Stimulated activated CD8-positive, alpha-beta memory T cell treated with anti-CD3 and anti-CD28 coated beads, Interleukin-15, amount 100 ng/mL, for 48 hours (primary cell): ENCODE measurements at places on chromosomes 16 and 17.

GRCh38 chr17:48769009-48769675 is 40.6 kb upstream of the HOXB13 start:
- no peak for DNase-seq

- no peak for DNase-seq
These were observed 133.5 kb upstream of the FOXF1 start for GRCh38 chr16:86376837-86377236.

DNA sequence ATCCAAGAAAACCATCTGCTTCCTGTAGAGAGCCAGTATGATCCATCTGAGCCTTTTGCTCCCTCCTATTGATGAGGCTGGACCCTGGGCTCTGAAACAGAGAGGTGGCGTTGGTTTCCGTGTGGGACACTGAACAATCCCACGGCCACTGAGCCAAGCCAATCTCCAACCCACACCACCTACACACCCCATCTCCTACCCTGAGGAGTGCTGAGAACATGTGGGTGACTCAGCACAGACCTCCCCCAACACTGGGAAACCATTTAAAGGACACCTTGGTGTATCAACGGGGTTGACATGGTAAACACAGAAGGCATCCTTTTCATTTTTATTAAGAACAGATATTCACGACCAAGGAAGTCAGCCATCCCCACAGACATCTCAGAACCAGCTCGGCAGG is 332.1 kb downstream of the SLC39A11 start:
- no peak for DNase-seq

- DNase-seq, result peak; percentile 76
These were observed 660 bp upstream of the PRRT2 start for GRCh38 chr16:29811170-29811895.

DNA sequence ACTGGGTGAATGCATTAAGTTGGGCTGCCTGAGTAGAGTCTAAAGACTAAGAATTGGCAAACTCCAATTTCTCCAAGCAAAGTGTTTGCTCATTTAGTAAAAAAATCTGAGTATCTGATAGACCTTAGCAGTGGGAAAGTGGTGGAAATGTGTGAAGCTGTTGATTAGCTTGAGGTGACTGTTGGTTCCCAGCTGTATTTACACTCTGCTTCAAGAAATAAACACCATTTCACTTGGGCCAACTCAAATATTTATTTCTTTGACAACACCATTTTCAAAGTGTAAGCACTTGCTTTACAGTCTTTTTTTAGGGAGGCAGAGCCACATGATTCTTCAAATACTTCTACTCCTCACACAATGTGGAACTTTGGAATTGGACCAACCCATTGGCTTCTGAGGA is 8.7 kb downstream of the KCTD19 start:
- DNase-seq, result no peak

GRCh38 chr17:71902894-71903506 is 217.8 kb upstream of the SOX9 start:
- DNase-seq, result no peak

DNA sequence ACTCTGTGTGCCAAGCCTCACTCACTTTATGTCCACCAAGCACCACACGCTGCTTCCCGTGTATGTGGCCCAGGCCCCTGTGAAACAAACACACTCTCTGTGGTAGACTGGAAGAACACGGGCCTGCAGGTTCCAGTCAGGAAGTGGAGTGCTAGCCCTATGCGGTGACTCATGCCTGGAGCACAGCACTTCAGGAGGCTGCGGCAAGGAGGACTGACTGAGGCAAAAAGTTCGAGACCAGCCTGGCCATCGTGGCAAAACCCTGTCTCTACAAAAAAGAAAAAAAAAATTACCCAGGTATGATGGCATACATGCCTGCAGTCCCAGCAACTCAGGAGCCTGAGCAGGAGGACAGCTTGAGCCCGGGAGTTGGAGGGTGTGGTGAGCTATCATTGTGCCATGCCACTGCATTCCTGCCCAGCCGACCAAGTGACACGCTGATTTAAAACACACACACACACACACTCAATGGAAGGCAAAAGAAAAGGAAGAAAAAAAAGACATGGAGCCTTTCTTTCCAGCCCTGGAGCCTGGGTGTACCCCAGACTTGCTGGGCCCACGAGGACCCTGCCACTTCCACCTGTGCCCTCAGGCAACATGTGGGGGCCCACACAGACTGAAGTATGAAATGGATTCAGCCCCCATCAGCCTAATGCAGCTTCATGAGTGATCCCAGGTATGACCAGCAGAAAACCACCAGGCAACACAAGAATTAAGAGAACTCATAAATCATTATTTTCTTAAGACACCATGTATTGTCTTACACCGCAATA is 126.6 kb downstream of the ANKRD11 start:
- DNase-seq, result no peak

GRCh38 chr16:86261379-86261778 is 248.9 kb upstream of the FOXF1 start:
- no peak for DNase-seq

DNA sequence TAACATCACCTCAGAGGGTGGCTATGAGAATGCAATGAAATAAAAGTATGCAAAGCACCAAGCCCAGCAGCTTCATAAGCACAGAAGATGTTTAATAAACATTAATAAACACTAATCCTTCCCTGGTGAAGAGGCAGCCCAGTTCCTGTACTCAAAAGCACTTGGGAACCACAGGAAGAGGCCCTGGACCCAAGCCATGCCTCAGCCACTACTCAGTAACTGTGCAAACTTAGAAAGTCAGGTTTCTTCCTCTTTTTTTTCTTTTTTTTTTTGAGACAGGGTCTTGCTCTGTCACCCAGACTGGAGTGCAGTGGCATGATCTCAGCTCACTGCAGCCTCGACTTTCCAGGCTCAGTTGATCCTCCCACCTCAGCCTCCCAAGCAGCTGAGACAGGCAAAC is 5.3 kb downstream of the ARHGAP17 start:
- no peak for DNase-seq

- DNase-seq, result no peak
These were observed 73.5 kb downstream of the CYLD start for GRCh38 chr16:50815382-50815781.

DNA sequence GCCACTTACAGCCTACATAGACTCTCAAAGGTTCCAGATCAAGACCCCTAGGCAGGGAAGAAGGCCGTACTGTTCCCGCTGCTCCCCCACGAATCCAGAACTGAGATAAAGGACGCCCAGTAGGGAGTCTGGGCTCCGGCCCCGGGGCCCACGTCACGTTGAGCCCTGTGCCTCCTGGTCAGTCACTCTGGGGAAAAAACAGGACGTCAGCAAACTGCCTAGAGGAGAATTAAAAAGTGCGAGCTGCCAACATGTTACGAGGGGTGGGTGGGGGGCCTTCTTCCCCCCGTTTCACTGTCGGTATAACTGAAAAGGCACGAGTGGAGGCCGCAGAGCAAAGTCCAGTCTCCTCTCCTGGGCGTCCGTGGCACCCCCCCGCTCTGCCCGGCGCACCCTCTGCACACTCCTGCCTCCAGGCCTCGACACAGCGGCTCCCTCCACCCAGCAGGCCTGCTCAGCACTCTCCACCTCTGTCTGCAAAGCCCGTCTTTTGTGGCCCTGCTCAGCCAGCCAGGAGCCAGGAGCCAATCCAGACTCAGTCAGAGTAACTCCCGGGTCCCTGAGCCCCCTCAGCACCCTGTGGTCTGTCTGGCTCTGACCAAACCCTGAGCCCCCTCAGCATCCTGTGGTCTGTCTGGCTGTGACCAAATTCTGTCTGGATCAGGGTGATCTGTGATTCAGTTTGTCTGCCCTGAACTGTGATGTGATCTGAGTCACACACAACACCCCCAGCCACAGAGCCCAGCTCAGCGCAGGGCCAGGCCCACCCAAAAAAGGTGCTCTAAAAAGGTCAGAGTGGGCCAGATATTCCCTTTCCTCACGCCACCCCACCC is 6.2 kb downstream of the ITGAE start:
- DNase-seq, result peak; percentile 69

- DNase-seq, result no peak
These were observed 78.4 kb downstream of the CNGB1 start for GRCh38 chr16:57892447-57893096.

DNA sequence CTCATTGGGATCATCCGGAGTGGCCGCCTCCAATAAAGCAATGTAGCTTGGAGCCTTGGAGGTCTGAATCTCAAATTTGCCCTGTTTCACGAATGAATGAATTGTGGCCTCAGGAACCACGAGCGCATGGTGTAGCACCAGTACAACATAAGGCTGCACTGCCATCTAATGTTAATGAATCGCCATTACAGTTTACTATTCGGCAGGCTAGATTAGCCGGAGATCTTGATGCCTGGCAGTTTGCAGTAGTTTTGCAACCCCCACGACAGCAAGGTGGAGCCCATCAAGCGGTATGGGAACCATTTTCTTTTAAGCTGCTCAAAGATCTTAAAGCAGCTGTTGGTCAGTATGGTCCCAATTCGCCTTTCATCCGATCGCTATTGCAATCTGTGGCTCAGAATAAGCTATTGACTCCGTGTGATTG is 18.8 kb downstream of the ALOX15B start:
- DNase-seq, result no peak

DNA sequence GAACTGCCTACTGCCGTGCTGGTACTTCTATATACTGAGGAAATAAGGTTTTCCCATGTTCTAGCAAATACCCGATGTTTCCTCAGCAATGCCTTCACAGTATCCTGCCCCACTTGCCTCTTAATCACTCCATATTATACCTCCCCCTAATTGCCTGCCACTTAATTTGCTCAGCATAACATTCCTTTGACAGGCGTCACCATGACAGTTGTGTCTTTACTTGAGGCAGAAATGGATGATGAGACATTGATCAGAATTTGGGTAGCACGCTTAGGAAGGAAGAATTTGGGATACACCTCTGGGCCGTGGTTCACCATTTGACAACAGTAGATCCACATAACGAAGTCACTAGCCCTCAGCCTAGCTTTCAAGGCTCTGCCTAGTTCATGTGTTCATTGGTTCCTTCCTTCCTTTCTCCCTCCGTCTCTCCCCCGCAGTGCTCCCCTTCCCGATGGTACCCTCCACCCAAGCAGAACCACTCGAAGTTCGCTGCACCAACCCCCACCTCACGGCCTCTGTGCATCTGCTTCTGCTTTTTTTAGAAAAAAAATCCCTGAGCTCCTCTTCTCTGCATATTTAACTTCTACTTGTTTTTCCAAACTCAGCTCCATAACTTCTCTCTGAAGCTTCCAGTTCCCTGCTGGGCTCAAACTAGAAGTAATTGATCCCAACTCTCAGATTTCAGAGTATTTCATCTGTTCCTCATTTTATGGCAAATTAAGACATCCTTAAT is 19.4 kb downstream of the IQCK start:
- DNase-seq, result no peak

- no peak for DNase-seq
These were observed 38.5 kb downstream of the GRB7 start for GRCh38 chr17:39776252-39776651.

- DNase-seq, result no peak
These were observed 23.1 kb downstream of the RAB11FIP4 start for GRCh38 chr17:31414550-31414918.

- DNase-seq, result no peak
These were observed 1.6 kb upstream of the SPATA32 start for GRCh38 chr17:45263477-45263860.

DNA sequence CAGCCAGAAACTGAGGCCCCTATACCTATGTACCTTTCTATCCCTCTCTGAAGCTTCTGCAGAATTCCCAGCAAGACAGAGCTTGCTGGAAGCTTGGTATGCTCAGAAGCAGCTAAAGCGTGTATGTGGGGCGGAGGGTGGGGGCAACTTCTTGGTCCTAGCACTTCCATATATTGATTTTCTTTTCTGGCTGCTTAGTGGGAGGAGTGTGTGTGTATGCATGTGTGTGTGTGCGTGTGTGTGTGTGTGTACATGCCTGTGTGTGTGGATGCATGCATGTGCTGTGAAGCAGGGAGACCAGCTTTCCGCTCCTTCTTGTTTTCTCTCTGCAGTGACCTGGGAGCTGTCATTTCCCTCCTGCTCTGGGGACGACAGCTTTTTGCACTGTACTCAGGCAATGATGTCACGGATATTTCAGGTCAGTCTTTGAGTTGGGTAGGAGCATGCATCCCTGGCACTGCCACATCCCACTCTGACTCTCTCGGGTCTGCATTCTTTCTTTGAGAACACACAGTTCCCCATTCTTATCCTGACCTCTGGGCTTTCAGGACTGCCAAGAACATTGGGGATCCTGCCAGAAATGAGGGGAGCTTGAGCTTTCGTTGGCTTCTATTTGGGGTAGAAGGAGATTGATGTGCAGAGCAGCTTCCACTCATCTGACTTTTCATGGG is 10.7 kb downstream of the HPR start:
- no peak for DNase-seq

DNA sequence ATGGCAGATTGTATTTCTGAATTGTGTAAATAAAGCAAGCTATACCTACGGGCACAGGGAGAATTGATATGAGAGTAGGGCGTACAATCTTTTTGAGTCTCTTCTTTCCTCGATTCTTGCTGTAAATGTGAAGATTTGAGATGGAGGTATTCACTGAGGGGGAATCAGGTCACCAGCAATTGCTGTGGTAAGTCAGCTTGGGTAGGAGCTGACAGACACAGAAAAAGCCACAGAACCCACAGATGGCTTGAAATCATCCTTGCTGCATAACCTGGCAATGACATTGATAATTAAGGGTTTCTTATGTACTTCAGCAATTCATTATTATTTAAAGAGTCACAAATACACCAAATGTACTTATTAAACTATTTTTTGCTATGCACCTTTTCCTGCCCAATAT is 164.2 kb downstream of the CNTNAP4 start:
- no peak for DNase-seq

GRCh38 chr16:84423416-84423837 is 55.1 kb downstream of the ATP2C2 start:
- DNase-seq, result no peak

GRCh38 chr16:14097182-14097959 is 26.3 kb downstream of the MRTFB start:
- no peak for DNase-seq

DNA sequence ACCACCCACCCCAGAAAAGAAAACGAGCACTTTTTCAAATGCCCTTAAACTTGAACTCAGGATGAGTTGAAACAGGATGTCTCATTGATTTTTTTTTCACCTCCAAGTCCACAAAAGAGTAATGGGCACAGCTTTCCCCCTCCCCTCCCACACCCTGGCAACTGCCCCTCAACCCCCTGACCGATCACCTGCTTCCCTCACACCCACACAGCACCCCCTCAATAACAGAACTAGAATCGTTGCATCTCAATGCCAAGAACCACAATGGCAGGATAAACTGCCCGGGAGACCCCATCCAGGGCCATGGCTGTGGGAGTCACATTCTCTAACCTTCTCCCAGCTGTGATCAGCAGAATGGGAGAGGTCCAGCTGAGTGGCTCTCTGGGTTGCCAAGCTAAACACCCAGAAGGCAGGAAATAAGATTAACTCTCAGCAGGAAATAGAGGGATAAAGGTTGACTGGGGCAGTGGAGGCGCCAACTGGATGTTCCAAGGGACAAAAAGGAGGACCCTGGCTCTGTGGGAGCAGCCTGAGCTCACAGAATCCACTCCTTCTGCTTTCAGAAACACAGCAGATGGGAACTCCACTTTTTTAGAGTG is 128.0 kb upstream of the SDK2 start:
- no peak for DNase-seq

GRCh38 chr16:54932021-54932660 is 1.5 kb downstream of the IRX5 start:
- DNase-seq, result no peak
